SW480 (cell line): ENCODE measurements at places on chromosomes 1 and 21.

- DNase-seq: no peak
Observed at GRCh38 chr1:184219883-184220282, 166.9 kb upstream of the C1orf21 start.

GRCh38 chr1:52432807-52433206, 28.4 kb downstream of the PRPF38A start:
- DNase-seq: no peak

DNA sequence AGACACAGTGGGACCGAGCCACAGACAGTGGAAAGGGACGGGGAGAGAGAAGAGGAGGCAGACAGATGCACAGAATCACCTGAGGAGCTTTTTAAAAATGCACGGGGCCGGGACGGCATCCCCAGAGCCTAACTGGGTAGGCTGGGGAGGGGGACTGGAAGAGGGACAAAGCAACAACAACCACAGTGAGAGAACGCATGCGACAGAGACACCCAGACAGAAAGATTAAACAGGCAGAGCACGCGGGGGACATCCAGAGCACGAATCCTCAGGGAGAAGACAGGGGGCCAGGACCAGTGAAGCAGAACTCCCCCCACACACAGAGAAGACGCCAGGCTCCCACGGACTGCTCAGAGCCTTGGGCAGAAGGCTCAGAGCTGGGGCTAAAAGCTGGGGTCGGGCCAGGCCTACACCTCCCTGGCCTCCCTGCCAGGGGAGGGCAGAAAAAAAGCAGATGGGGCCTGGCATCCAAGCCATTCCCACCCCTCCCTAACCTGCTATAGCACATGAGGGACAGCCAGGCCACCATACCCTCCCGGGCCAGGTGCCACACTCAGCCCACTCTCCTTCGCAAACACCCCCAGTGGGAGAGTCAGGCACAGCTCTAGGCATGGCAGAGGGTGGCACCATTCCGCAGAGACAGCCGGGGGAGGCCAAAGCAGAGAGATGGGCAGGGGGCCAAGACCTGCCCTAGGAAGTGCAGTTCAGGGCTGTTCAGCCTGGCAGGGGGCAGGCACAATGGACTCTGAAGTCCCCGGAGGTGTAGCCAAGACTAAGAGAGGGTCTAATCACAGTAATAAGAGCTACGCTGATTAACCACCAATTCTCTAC, 29.8 kb upstream of the COL16A1 start:
- DNase-seq: no peak

- DNase-seq: no peak
Observed at GRCh38 chr1:200355801-200356200, 54.0 kb downstream of the ZNF281 start.

DNA sequence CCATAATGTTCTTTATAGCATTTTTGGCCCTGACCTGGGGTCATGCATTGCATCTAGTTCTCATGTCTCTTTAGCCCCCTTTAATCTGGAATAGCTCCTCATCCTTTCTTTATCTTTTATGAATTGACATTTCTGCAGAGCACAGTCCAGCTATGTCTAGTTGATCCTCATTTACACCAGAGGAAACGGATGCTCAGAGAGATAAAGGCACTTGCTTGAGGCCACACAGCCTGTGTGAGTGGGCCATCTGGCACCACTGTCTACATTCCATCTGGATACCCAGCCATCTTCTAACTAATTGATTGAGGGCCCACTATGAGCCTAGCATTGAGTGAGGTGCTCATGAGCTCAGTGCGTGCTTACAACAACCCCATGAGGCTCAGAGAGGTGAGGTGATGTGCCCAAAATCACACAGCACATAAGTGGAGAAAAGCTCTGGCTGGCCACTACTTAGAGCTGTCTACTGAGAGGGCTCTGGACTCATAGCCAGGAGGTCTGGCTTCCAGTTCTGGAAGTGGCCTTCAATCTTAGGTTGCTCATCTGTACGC, 3.5 kb downstream of the HPCA start:
- DNase-seq: no peak

DNA sequence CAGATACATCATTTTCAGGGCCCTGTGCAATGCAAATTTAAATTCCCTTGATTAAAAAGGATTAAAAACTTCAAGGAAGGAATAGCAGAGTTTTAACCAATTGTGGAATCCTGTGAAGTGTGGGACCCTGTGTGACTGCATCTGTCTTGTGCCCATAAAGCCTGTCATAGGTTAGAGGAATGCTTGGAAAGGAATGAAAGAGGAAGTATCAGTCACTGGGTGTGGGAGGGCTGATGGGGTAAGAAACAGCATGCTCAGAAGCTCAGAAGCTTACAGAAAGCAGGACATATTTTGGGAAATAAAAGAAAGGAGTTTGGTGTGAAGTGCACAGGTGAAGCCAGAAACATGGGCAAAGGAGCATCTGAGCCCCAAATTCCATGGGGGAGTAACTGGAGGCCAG, 150.8 kb upstream of the ETV3 start:
- no peak for DNase-seq

DNA sequence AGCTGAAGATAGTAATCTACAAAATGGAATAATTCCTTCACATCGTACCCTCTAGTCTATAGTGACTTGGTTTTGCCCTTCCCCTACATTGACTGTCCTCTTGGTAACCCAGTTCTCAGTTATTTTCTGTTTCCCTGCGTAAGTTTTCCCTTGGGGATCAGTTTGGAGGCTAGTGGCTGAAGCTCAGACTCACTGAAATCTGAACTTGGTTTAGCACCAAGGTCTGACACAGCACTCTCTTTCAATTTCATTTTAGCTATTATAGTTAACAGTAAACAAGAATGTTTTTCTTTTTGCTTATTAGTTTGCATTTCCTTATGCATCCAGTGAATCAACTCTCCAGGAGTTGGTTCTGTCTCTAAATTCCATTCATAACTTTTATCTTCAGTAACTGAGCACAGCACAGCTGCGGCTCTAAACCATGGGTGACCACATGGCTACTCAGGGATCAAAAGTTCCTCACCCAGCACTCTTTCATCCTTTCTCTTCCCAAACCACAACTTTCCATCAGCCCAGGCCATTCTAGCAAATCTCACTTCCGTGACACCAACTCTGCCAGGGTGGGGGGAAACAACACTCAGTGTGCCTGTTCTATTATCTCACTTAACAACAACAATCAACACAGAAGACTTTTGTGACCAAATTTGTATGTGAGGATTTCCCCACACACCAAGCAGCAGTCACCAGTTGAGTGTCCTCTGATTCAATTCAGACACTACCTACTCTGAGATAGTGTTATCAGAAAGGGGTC, 17.6 kb upstream of the IFI6 start:
- peak; percentile 82 for DNase-seq
